Vagina (tissue), 2 donors: ENCODE measurements at places on chromosomes 3 and 15.

GRCh38 chr3:183213415-183214276 is 39.4 kb upstream of the B3GNT5 start:
- DNase-seq = no peak

- no peak for DNase-seq
These were observed 53.0 kb downstream of the CHSY1 start for GRCh38 chr15:101198800-101199199.

DNA sequence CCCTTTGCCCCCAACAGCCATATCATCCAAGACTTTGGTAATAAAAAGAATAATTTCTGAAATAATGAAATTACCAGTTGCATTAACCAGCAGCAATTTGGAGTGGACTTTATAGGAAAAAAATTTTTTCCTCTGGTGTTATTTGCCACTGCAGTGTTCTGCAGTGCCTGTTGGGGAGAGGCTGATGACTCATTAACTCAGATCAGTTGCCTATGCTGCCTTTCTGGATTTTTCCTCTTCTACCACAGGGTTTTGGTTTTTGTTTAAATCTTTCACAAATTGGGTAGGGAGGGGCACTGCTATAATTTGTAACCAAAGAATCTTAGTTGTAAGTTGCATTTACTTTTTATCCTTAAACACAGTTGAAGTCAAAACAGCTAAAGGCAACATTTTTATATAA is 22.7 kb downstream of the ATP6V1A start:
- no peak for DNase-seq

DNA sequence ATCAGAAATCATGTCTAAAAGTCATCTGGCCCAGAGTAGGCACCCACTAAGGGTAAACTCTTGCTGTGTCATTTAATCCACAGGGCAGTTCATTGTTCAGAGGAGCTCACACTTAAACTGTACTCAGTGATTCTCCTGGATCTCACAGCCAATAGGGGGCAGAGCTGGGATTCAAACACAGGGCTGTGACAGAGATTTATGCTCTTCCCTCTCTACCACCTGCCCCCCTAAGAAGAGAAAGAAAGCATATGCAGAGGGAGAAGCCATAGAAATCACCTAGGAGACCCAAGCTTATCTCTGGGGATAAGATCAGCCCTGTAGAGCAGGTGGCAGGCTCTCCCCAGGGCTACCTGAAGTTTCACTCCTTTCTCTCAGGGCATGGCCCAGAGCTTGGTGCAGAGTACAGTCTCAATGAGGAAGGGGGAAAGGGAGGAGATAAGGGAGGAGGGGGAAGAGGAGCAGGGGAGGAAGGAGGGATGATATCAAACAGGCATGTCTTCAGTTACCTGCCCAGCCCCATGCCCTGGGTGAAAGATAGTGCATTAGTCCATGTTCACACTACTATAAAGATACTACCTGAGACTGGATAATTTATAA is 51.8 kb upstream of the ADPGK start:
- no peak for DNase-seq

GRCh38 chr3:189898559-189899153 is 222.0 kb downstream of the P3H2 start:
- DNase-seq = no peak

GRCh38 chr15:45456212-45457106 is 66.1 kb downstream of the SLC30A4 start:
- DNase-seq = no peak

GRCh38 chr15:67358812-67359211 is 104.2 kb downstream of the IQCH start:
- no peak for DNase-seq

- no peak for DNase-seq
These were observed 117.1 kb upstream of the MLF1 start for GRCh38 chr3:158453865-158454264.

DNA sequence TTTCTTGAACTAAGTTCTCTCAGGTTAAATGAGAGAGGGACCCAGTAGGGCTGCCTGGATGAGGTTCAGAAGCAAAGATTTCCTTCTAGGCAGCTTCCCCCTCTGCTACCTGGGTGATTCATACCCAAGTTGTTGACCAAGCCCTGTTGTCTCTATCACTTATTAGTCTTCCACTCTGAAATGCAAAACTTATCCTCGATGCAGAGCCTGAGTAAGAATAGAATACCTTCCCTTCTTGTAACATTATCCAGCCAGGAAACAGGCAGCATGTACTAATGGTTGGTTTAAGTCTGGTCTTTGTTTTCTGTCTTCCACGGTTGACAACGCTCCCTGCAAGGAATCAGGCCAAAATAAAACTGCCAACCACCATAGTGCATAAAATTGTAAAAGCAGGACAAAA is 377.3 kb downstream of the MECOM start:
- DNase-seq = no peak

DNA sequence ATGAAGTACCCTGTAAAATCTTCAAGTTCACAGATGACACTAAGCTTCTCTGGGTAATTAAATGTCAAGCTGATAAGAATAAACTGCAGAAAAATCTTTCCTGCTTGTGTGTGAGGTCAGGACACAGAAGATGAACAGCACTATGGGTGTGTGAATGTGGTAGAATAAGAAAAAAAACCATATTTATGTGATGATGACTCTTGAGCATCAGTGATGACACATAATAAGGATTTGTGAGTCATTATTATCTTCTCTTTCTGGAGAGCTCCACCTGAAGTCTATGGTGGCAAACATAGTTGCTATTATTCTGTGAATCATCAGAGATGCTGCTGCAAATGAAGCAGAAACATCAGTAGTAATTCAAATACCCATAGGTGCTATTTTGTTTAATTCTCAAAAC is 422.4 kb downstream of the DIPK2A start:
- DNase-seq = no peak

- DNase-seq = peak; percentile 54
These were observed 12.8 kb downstream of the LYZL4 start for GRCh38 chr3:42397644-42398043.

DNA sequence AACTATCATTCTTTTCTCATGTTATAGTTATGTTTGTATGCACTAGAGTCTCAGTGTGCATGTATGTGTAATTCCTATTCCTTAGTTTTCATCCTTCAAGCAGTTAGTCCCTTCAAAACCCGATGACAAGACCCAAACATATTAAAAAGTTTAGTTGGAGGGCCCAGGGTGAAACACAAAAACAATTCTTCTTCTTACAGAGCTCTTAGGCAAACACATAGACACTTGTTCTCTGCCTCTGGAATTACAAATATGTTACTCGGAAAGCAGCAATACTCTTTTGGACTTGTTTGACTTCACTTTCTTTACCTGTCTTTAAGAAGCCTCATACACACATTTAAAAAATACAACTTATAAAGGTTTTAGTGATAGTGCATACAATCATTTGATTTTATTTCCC is 763 bp upstream of the CNTN6 start:
- no peak for DNase-seq

- DNase-seq = no peak
These were observed at the start of gene GRIP2 for GRCh38 chr3:14539742-14540491. Gene GRIP2 (minus strand): TSS chr3:14540342. CDS start chr3:14540308, 34 bp downstream.

DNA sequence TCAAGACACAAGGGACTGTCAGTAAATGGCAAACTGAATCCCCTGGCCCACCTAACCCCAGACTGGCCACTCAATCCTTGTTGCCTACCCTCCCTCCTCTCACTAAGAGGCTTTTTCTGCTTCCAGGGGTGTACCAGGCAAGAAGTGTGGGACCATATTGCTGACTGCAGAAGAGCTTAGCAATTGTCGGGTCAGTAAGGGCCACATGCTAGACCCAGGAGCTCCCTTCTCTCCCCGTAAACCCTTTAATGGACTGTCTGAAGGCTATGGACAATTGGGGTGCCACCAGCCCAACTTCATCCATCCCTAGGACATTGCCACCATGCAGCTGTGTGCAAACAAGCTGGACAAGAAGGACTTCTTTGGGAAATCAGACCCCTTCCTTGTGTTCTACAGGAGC is 8.8 kb downstream of the CPNE9 start:
- no peak for DNase-seq

DNA sequence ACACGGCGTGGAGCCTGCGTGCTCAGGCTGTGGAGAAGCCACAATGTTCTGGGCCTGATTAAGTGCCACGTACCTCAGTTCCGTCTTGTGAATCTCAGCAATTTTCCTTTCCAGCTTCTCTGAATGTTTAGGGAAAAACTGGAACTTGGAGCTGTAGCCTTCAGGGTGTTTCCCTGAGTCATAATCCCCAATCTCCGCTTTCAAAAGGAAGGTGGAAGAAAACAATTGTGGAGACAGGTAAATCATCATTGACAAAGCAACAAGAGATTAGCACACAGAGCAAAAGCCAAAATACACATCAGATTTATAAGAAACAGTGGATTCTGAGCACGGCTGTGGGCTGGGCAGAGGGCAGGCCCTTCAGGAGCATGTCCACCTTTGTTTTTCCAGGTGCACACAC is 79.0 kb downstream of the WDR76 start:
- no peak for DNase-seq

DNA sequence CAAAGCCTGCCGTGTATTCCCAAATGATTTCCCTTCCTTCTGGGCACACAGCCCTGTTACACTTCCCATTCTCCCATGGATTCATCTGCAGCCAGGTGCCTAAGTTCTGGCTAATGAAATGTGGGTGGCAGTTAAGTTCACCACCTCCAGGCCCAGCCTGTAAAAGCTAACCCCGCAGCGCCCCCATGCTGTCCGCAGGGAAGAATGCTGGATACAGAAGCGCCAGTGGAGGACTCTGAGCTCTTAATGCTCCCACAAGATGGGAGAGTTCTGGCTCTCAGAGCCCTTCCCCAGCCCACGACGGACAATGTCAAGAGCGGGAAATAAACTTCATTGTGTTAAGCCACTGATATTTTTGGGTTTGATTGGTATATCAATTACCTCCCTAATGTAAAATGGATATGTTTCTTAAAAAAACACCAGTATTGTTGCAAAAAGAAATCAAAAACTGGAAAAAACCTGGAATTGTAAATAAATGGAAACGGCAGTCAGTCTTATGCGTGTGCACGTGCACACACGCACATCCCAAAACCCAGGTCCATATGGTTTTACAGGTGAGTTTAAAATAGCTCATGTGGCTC is 37.7 kb upstream of the FGD5 start:
- no peak for DNase-seq

DNA sequence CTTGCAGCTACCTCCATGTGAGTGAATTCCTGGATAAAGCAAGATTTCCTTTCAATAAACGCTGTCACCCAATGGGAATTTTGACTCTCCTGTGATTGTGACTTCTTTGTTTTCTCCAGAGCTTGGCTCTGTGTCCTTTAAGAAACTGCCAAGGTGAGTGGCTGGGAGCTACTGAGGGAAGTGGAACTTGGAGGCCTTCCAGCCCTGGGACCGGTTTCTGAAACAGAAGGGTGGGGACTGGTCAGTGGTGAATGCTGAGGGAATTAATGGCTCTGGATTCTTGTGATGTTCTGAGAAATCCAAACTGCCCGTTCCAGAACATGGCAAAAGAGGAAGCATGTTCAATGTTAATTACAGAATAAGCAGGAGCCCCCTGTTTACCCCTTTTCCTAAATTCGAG is 41.1 kb upstream of the MYZAP start:
- no peak for DNase-seq

DNA sequence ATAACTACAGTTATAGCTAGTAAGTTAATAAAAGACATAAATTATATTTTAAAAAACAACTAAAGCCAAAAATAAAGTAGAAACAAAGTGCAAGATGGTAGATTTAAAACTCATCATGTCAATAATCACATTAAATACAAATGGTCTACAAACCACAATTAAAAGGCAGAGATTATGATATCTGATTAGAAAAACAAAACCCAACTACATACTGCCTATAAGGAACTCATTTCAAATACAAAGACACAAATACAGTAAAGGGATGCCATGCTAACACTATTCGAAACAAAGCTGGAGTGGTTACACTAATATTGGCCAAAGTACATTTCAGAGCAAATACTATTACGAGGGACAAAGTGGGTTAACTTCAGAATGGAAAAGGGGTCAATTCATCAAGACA is 426.5 kb downstream of the SHQ1 start:
- no peak for DNase-seq

- DNase-seq = no peak
These were observed 16.3 kb upstream of the FBLN2 start for GRCh38 chr3:13532631-13533030.

GRCh38 chr3:38029400-38030125 is at the start of gene PLCD1:
Gene PLCD1 (minus strand): TSS chr3:38029642. CDS start chr3:38029539, 103 bp downstream.
- no peak for DNase-seq

GRCh38 chr15:87129916-87130315 is 1050.2 kb downstream of the AGBL1 start:
- DNase-seq = no peak

GRCh38 chr3:126391631-126392030 is 3.1 kb upstream of the CFAP100 start:
- DNase-seq = no peak

DNA sequence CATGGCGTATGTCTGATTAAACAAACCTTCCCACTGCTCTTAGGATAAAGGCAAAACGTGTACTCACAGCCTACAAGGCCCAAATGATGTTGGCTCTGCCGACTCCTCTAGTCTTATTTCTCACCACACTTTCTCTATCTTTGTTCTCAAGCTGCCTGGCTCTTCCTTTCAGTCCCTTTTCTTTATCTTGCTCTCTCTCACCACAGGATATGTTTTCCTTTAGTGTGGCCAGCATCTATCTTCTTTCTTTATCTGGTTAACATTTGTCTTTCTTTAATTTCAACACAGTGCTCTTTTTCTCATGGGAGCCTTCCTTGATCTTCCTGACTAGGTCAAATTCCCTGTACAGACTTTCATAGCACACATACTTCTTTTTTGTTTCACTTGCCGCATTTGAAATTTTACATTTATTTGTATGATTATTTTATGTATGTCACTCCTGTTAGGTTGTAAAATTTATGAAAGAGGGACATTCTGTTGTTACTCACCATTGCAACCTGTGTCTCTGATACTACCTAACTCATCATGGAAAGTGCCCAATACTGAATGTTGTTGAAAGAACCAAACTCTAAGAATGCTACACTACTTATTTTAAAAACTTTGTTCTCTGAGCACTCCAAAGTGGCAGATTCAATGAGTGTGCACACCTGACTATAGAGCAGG is 328.9 kb upstream of the CBLB start:
- DNase-seq = no peak

DNA sequence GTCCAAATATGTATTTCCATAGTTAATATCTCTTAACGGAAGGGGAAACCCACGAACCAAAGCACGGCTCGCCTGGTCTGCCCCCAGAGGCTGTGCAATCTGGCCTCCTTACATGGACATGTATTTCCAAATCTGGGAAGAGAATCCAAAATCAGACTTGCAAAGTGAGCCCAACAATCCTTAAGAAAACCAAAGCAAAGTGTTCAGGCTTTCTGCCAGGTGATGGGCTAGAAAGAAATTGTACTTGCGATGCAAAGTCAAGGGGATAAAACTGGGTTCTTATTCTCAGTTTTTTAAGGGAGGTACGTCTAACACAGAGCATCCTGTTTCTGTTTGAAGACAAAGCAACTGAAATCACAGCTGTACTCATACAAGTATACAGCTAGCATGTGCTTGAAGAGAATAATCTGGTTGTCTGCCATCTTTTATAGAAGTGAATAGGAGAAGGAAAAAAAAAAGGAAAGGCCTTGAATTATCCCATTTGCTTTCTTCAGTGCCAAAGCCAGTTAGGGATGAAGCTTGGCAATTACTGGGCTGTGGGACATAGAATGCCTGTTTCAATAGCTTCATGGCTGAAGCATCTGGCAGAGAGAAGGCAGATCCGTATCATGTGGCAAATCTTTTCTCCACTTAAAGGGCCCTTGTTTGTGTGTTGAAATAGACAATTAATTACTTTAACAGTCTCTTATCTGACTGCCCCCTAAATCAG is 48.4 kb downstream of the LRIG1 start:
- no peak for DNase-seq

- no peak for DNase-seq
These were observed 5.6 kb upstream of the P2RY14 start for GRCh38 chr3:151283907-151284461.
